NCI-H1417 treated with DMSO at 0.1 percent for 48 hours (cell line): ENCODE measurements at places on chromosomes 7 and 10.

- no peak for DNase-seq
Observed at GRCh38 chr7:3495530-3495929, 194.5 kb downstream of the SDK1 start.

DNA sequence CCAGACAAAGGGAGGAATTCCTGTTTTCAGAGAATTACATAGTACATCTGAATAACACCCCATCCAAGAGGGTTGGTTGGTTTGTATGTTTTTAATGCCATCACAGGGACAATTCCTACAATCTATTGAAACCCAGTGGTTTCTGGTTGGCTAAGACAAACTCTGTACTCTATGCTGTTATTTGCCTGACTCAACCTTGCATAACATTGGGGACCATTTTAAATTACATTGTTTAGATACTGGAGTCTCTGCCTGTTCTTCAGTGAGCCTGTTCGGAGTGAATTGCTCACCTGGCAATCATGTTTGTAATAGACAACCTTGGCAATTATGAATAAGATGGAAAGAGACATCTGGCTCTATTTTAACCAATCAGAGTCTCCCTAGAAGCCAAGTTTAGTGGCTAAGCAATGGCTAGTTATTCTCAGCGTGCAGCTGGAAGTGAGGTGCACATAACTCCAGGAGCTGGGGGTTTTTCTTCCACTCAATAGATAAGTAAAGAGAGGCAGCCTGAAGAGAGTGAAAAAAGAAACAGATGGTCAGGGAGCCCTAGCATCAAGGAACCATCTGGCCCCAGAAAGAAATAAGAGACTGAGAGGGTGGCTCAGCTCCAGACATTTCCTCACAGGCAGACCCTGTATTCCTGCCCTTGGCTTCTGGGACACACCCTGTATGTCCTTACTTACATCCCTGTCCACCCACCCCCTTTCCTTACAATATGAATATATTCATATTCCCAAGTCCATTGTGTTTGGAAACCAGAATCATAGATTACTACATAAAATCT is 21.2 kb upstream of the SLC35G1 start:
- DNase-seq = no peak

DNA sequence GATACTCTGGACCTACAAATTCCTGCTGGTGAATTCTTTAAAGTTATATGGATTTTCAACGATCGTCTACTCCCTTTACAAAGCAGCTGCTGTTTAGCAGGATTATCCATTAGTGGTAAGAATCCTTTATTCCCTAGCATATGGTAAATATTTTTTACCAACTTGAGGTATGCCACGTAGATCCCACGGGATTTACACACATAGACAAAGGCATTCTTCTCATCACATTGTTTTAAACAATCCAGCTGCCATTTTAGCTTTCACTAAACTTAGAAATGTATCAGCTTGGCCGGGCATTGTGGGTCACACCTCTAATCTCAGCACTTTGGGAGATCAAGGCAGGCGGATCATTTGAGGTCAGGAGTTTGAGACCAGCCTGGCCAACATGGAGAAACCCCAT is 148.0 kb upstream of the SH2B2 start:
- DNase-seq = no peak

GRCh38 chr7:3980300-3980643 is 679.2 kb downstream of the SDK1 start:
- no peak for DNase-seq

- no peak for DNase-seq
Observed at GRCh38 chr7:100785878-100786277, 41.4 kb downstream of the EPHB4 start.

DNA sequence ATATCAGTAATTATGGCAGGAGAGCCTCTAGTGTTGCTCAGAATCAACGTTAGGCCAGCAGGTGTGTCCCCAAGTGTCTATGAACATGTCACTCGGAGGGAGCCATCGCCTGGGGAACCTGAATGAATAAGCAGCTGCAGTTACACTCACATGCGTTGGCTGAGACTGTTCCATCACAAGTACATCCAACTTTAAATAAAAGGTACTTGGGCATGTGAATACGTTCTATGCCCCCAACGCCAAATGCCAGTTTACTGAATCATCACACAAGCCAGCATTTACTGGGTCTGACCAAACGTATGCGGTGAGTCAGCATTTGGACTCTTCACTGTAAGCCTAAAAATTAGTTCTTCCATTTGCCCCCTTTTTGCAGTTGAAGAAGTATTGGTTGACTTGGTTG is 207.6 kb upstream of the PLXNA4 start:
- no peak for DNase-seq

GRCh38 chr7:49172639-49173038 is 248.3 kb downstream of the CDC14C start:
- DNase-seq = no peak

GRCh38 chr10:31317652-31318381 is 1.2 kb upstream of the ZEB1 start:
- no peak for DNase-seq

DNA sequence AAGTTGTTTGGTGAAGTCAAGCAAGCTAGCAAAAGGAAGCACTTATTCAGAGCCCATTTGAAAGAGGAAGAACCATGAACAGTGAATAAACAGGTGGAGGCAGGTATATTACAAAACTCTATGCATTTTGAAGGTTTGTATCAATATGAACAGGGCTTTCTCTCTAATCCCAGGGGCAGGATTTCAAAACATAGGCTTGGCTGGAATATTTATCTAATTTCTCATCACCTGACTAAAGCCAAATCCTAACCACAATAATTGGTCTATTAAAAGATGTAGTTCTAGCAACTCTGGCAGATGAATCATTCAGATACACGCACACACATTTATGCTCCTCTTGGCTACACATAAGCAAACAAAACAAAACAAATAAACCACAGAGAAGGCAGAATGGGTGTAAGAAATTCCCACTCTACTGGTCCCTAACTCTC is 554.4 kb downstream of the INHBA start:
- no peak for DNase-seq

DNA sequence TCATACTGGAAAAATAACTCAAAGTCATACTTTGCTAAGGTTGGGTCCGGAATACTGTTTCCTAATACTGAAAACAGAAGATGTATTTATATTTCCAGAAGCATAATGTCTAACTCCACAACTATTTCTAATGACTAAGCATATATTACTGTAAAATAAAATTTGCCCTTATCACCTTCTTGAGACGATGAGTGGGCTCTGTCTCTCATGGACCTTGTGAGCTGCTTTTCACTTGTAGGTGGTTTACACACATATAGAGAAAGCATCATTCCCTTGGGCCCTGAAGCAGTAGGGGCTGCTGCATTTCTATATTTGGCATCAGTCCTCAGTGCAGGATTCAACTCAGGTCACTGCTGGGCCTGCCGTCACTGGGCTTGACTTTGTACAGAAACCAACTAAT is 10.7 kb upstream of the FAM13C start:
- no peak for DNase-seq

DNA sequence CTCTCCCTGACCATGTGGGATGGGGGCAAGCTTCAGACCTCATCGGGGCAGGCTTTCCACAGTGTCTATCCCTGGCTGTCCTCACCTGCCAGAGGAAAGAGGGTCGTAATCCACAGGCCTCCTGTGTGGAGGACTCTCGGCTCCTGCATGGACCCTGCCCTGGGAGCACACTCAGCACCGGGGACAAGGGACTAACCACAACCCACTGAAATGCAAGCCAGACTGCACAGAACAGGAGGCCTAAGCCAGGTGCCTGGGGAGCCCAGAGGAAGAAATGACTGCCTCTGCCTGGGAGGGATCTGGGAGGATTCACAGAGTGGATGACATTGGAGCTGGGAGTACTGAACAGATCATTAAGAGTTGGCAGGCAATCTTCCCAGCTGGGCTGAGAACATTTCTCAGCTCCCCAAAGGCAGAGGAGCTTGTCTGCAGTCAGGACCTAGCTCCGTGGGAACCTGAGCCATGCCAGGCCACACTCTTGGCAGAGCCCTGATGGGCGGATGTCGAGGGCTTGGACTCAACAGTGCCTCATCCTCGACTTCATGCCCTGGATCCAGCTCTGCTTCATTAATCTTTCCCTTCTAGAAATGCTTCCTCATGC is 213.4 kb downstream of the USP6NL start:
- DNase-seq = no peak

DNA sequence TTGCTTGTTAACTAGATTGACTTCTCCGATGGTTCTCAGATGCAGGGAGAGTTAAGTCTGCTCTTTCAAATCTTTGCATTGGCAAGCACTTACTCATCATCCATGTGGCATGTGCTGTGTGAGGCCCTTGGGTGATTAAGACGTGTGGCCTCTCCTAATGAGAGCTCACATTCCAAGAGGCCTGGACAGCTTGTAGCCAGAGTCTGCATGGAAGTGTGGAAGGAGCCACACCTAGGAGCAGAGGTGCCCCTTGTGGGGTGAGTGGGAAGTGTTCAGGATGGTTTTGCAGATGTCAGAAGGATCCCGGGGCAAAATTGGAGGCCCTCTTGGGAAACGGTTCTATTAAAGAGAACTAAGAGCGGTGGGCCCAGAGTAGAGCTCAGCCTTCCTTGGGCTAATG is 225.9 kb downstream of the PAXIP1 start:
- no peak for DNase-seq

DNA sequence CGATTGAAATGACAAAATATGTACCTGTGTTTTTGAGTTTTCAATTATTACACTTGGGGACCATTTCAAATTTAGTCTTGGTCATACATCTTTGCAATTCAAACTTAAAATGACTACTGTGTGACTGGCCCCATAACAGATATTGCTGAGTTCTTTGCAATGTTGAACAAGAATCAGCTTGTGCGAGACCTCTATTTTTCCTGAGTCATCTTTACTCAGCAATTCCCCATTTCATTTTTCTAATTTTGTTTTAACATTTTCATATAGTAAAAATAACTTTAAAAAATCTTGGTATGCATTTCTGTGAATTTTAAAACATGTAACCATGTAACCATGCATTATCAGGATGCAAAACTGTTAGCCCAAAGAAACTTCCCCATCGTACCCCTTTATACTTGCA is 678.1 kb downstream of the ANKRD7 start:
- no peak for DNase-seq

- DNase-seq = no peak
Observed at GRCh38 chr10:73840403-73841060, 29.1 kb upstream of the NDST2 start.

DNA sequence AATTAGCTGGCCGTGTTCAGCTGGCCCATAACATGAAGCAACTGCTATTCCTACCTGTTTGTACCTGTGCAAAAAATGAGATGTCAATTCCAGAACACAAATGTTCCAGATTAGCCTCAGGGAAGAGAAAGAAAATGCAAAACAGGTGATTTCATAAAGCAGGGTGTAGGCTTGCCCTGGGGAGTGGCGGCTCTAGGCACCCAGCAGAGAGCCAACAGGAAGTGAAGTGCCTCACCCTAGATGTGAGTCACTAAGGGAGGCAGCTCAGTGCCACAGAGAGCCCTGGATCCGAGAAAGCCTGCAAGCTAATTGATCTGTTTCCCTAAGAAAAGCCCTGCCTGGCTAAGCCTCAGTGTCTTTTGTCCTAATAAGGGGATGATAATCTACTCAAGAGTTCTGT is 240.0 kb downstream of the ARHGAP21 start:
- DNase-seq = no peak

DNA sequence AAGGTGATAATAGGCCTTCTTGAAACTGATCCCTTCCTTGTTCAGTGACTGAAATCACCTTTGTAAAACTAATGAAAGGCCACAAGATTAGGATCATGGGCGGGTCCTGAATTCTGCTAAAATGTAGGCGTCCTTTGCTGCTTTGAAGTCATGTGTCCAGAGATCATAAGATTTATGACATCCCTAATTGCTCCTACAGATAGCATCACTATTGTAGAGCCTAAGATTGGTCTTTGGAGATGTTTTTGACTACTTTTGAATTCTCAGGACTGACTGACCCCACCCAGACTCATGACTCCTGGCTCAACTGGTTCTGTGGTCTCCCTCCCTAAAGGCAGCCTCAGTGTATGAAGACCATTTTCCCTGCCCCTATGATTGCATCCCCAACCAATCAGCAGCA is 322.6 kb upstream of the SEMA3D start:
- no peak for DNase-seq

DNA sequence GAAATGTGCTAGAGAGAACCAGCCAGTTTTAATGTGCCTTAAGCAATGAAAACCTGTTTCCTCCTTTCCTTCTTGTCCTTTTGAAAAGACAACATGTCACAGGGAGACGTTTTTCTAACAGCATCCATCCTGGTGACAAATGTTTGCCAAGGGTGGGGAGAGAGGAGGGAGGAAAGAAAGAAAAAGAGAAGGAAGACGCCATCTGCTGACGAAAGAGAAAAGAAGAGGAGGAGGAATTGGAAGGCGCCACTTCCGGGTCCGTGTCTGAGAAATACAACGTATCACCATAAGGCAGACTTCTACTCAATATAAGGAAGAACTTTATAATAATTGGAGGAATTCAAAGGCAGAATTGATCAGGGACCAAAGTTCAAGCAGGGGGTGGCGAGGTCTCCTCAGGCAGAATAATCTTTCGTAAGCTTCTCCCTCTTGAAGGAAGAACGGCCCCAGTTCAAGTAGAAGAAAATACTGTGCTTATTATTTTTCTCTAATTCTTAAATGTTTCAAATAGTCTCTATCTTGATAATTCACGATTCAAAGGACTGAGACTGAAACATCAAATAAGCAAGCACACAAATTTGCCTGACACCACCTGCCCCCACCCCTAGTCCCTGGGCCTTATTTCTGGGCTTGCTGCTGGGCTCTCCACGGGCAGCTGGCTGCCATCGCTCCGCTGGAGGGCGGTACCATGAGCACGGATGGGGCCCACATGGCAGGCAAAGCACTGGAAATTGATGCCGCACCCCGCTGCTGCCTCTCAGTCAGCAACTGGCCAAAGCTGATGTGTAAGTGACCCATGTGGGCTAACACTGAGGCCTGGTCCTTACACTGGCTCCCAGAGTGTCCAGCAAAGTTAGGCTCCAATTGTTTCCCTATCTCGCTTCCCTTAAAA is 273.7 kb upstream of the KLF14 start:
- DNase-seq = no peak

DNA sequence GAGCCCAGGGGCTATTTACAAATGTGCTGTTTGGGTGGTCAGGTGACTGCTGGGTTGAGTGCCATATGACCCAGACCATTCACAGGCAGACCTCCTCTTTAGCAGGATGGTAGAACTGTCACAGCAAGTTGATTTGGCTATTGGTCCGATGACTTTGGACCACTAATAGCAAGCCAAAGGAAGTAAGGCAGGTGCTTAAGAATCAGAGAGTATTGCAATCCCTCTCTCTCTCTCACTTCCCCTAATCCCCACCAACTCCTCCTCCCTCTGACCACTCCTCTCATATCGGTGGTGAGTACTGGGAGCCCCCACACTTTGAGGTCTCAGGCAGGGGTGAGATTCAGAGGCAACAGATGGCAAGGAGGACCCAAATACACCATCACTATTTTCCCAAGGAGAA is 165.3 kb downstream of the TRIL start:
- DNase-seq = no peak

DNA sequence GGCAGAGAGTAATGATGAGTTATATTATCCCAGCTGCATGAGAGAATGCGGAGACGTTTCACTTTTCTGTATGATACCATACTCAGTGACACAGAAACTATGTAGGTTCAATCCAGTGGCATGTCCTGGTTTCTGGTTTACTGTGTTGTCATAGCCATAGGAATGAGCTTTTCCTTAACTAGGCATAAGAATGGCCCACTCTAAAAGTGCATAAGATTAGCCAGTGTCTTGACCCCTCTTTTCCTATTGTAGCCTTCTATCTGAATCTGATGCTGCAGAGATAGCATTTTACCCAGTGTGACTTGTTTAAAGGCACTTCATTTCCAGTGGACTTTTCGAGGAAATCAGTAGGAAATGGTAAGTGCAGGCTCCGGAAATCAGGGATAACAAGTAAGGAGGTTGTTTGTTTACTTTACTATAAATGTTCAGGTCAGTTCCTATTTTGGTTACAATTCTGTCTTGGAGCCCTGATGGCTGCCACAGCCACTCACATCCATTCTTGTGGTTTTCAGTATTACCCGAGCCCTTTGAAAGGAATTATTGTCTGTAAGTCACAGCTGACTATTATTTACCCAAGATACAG is 70.5 kb downstream of the SEMA3A start:
- DNase-seq = no peak
